ENCODE measurements at places on chromosomes 16 and 17. TPM values are rescaled to one million over a fixed set of nuclear protein-coding genes. Genes with fewer than 3 reads are reported as not detected.

RAB34 gene
- 253 TPM for total RNA-seq

PMFBP1 gene
- total RNA-seq: not detected

RDM1 gene
- not detected for total RNA-seq

PPY gene
- not detected for total RNA-seq

SLC13A5 gene
- total RNA-seq: not detected
